ENCODE measurements at places on chromosomes 2 and 18.
A peak's percentile ranks its signal among the peaks of the same experiment; 100 is the strongest.

- DNase-seq: peak; percentile 19
Measured at GRCh38 chr18:43596105-43596712, 318.9 kb upstream of the SYT4 start.

DNA sequence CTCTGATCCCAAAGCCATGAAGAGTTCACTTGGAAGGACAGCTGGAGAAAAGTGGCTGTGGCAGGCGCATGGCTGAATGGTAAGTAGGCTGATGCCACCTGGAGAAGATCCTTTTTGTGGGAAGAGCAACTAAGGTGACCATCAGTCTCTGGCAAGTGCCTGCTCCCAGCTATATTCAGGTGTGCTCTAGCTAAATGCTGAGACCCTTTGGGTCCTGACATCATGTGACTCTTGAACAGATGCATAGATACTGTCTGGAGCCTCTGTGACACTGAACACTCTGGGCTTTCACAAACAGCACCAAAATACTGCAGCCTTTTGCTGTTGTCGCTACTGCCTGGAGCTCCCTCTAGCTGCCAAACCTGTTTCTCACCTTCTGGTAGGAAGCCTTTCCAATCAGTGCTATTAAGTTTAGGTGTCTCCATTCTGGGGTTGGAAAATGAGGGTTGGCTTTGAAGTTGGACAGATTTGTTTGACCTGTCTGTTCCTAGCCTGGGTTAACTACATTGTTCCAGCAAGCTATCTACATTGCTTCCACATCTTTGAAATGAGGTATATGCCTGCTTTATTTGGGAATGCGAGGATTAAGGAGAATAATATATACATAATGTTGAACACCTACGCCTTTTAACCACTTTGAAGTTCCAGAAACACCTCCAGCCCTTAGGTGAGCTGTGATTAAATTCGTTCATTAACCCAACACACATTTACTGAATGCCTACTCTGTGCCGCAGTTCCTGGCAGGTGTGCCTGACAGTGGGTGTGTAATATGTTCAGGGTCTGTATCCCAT lies 3.1 kb downstream of the EGR4 start:
- peak; percentile 56 for DNase-seq

DNA sequence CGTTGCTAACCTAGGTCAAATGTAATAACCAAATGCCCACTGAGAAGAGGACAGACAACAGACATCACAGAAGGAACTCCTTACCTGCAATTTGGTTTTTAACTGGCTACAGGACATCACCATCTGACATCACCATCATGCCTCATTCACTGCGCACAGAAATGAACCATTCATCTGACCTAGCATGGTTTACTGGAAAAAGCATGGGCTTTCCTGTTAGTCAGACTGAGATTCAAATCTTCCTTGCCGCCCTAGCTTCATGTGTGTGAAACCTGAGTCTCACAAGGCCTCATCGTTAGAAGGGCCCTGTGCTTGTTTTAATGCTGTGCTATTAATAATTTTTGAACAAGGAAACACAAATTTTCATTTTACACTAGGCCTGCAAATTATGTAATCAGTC lies 1.1 kb upstream of the HIBCH start:
- no peak for DNase-seq

DNA sequence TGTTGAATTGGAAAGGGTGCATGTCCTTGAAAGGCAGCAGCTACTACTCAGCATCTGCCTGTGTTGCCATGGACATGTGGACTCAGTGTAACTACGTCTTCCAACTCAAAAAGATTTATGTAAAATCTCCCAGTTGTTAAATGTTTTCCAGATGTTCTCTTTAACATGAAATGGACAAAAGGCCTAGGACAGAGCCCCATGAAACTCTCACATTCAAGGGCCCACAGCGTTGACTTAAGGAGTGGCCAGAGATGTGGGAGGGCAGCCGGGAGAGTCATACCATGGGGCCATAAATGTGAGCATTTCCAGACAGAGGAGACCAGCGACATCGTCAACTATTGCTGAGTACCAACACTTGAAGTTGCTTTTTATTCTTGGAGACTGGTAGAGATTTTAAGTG lies 9.9 kb downstream of the SLC3A1 start:
- DNase-seq: no peak

GRCh38 chr18:28045176-28045810 lies 131.6 kb downstream of the CDH2 start:
- DNase-seq: no peak

- no peak for DNase-seq
Measured at GRCh38 chr18:70261141-70261788, 27.6 kb upstream of the SOCS6 start.

- DNase-seq: no peak
Measured at GRCh38 chr2:216644842-216645635, 11.8 kb downstream of the IGFBP2 start.

DNA sequence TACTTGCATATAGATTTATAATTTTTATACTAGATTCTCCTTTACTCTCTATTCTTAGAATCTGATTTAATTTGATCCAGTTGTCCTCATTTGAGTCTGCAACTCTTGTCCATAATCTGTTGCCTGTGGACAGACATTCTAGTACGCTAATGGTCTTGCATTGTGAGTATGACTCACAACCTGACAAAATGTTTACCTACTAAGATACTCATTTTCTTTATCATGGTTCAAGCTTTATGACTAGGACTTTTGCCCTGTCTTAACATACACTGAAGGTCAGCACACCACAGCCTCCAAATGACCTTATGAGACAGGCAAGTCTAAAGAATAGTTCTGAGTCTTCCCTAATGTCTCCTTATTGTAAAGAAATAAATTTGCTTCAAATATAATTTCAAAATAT lies 142.3 kb upstream of the CDH7 start:
- DNase-seq: no peak

- DNase-seq: no peak
Measured at GRCh38 chr2:239832490-239833268, 192.5 kb downstream of the NDUFA10 start.

GRCh38 chr2:96470636-96471035 lies 34.5 kb downstream of the NEURL3 start:
- no peak for DNase-seq

DNA sequence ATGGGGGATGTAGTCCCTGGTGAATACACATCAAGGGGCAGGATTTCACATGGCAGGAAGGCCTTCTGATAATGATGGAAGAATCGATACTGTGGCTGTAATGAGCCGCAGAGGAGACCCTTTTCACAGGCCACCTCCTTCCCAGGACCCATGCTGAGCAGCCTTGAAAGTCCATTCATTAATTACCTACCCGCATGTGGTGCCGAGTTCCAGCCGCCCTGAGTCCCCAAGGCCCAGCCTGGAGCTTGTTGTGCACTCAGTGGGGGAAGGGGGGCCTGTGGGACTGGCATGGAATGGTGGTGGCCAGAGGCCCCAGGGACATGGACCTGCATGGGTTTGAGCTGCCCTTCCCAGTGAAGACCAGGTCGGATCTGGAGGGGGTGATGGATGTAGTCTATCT lies 25.5 kb downstream of the ASB18 start:
- DNase-seq: no peak

GRCh38 chr18:80213182-80213581 lies 34.1 kb downstream of the PARD6G start:
- DNase-seq: no peak

DNA sequence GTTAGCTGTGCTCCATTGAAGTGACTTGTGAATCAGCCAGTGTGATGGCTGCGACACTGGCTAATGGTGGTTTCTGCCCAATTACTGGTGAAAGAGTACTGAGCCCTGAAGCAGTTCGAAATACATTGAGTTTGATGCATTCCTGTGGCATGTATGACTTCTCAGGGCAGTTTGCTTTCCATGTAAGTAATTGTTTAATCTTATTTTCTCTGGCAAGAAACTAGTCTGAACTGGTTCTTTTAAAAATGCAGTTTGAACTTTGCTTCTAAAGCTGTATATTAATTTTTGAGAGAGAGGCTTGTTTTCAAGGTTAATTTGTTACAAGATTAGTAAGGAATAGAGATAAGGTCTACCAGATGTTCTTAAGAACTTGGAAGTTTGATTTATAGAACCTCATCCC lies 46.7 kb downstream of the GLS start:
- no peak for DNase-seq

GRCh38 chr18:5296706-5297320 lies 1.3 kb upstream of the ZBTB14 start:
- peak; percentile 57 for DNase-seq

DNA sequence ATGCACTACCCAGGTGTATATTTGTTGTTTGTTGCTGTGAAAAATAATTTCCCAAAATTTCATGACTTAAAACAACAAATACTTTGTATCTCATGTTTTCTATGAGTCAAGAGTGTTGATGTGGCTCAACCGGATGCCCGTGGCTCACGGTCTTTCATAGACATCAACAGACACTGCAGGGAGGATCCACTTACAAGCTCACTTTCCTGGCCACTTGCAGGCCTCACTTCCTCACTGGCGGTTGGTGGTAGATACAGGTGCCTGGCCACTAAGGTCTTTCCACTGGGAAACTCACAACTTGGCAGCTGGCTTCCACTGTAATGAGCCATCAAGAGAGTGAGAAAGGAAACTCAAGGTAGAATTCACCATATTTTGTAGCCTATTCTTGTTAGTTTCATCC lies 662.9 kb downstream of the IRS1 start:
- no peak for DNase-seq

DNA sequence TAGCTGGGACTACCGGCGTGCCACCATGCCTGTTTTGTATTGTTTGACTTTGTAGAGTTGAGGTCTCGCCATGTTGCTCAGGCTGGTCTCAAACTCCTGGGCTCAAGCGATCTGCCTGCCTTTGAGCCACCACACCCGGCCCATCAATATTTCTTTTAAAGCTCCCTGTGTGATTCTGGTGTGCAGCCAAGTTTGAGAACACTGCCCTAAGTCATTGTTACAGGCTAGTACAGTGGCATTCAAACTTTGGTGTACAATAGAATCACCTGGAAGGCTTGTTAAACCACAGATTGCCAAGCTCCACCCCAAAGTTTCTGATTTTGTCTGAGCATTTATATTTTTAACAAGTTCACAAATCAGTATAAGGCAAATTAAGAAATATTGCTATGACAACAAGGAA lies 99.9 kb downstream of the RBBP8 start:
- DNase-seq: no peak

DNA sequence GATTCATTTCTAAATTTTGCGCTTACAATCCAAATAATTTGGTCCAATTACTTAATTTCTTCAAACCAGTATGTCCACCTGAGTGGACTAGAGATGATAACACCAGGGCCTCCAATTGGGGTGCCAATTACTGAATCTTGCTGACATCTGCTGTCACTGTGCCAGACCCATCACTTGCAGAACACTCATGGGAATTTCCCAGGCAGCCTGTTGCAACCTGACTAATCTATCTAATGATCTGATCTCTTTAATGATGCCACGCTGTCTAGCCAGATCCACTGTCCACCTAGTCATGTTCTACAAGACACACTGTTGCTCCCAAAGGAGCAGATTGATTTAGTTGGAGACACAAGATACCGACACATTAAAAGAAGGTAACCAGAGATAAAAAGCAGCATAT lies 11.8 kb upstream of the LRP1B start:
- no peak for DNase-seq

DNA sequence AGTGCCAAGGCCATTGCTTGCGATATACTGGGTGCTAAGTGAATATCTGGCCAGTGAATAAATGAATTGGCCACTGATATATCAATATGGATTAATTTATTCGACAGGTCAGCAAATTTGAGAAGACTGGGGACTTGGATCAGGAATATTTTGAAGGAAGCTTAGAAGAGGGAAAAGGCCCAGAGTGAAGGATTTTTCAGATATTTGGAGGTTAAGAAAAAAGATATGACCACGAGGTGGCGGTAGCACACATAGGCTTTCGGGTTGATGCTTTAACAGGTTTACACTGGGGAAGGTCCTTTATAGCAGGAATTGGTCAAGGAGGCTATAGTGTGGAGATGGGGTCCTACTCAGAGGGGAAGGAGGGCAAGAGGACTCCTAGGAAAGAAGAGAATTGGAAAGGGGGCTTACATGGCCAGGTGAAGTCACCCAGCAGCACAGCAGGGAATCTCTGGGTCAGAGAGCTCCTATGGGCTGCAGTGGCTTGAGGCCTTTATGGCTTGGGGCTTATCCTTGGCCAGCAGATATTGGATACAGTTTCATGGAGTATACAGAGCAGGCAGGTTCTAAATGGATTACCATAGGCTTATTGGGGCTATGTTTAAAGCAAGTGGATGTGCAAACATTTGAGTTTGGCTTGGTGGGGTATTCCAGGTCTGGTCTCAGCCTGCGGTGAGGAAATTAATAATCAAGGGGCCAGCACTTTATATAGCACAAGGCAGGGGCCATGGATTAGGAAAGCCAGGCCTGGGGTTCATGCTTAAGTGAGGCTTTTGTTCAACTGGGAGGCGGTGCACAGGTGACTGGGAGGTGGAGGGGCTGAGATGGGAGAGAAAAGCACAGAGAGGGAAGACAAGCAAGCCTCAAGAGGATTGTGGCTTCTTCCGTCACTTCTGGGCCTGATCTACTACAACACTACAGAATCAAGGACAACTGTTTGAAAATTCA lies 9.7 kb downstream of the IL1RN start:
- DNase-seq: no peak

GRCh38 chr2:239993291-239993690 lies 31.9 kb downstream of the NDUFA10 start:
- no peak for DNase-seq

DNA sequence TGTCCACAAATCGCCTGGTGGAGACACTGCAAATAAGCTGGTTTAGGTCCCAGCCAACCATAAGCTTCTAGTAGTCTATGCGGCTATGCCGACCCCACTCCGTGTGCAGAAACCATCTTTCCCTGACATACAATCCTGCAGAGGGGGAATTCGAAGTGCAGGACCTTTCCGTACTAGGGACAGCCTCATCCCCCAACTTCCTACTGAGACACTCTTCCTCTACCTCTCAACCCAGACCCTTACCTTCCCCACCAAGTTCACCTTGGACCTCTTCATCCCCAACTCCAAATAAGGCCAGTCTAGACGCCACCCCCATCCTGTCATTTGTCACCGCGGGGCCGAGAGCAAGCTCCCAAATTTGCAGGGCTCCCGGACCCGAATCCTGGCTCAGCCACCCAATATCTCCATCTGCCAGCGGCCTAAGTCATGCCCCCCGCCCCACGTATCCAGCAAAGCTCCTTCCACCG lies 496 bp downstream of the SUCLG1 start:
- no peak for DNase-seq

DNA sequence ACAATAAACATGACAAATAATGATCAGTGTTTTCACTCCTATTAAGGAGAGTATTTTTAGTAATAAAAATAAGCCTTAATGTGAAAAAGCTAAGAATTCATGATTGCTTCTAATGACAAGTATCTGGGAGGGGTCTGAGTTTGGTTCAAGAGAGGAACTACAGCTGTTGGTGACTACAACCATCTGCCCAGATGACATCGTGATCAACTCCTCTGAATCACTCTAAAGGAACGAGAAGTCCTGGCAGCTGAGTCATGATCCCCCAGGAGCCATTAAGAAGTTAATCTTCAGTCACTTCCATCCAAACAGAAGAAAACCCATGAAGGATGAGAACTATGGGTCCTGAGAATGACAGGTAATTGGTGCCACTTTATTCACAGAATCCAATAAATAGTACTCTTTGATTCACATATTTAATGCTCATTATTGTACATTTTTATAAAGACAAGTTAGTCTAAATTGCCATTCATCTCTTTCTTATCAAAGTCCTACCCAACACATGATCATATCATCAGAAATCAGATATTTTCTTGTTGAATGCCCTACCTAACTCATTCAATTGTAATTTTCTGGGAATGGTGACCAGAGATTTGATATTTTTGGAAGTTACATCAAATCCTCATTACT lies 6.8 kb downstream of the TFPI start:
- peak; percentile 32 for DNase-seq

GRCh38 chr2:86032861-86033595 lies 72.7 kb downstream of the POLR1A start:
- DNase-seq: no peak
